T-cell (primary cell): ENCODE measurements at places on chromosomes 1 and 21. TPM values are rescaled to one million over a fixed set of nuclear protein-coding genes. Genes with fewer than 3 reads are reported as not detected.
A peak's percentile ranks its signal among the peaks of the same experiment; 100 is the strongest.

GRCh38 chr1:205668951-205669340 lies 11.4 kb downstream of the SLC45A3 start:
- no peaks in the 10 kb centered on the region for H3K4me1 ChIP-seq
- H3K27me3 ChIP-seq, result no peaks in the 10 kb centered on the region
- DNase-seq, result no peak
- H3K4me3 ChIP-seq, result no peak overlapping the region

DNA sequence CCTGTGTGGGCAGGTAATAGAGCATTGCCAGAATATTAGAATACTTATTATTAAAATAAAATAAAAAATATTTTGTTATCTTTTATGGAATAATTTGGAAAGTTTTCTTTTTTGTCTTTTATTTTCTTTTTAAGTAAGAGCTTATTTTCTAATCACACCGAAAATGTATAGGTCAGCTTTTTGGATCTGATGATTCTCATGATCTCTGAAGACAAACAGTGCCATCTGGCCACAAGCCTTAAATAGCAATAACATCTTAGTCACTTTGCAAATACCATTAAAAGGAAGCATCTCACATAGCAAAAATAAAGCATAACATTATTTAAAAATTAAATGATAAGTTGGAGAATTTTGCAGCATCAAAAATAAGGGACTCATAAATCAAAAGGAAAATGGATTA lies 213.8 kb downstream of the PLA2G4A start:
- H3K4me3 ChIP-seq, result no peak overlapping the region
- H3K4me1 ChIP-seq, result no peaks in the 10 kb centered on the region
- H3K36me3 ChIP-seq, result no peaks in the 10 kb centered on the region

DNA sequence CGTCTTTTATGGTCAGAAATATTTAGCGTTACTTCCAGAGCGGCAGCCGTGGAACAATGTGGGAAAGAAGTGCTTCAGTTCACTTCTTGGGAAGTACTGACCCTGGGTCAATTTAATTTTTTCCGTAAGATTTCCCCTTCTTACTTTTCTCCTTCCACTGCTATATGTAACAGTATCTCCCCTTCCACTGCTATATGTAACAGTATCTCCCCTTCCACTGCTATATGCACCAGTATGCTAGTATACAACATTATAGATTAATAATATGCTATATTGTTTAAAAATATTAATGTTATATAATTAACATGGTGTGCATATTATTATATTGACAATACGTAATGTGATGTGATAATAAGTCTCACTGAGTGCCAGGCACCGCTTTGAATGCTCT lies 69.7 kb upstream of the ERG start:
- no peak overlapping the region for H3K27ac ChIP-seq
- no peak overlapping the region for H3K4me3 ChIP-seq
- no peaks in the 10 kb centered on the region for H3K4me1 ChIP-seq
- no peaks in the 10 kb centered on the region for H3K27me3 ChIP-seq
- DNase-seq, result no peak

DNA sequence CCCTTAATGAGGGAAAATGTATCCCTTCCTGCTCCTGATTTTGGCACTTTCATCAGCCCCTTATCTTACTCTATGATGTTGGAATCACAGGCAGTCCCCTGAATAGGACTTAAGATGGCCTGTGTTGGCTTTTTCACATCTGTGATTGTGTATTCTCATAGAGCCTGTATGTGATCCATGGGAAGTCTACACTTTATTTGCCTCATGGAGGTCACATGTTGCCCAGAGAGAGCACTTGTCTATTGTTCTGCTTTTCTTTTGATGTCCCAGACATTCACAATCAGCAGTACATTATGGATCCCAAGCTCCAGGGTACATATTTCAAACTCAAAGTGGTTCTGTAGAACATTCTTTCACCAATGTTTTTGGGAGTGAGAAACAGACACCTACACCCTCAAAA lies 885.2 kb upstream of the ADGRL2 start:
- no peaks in the 10 kb centered on the region for H3K4me1 ChIP-seq
- H3K36me3 ChIP-seq, result no peaks in the 10 kb centered on the region
- no peak overlapping the region for H3K27ac ChIP-seq
- no peaks in the 10 kb centered on the region for H3K27me3 ChIP-seq

GRCh38 chr1:155192346-155193274 lies 15.1 kb downstream of the THBS3 start:
- peak overlapping the region; percentile 76 for H3K4me3 ChIP-seq
- peak overlapping the region; percentile 86 for H3K27ac ChIP-seq
- H3K4me1 ChIP-seq, result peaks cover 8% of the 10 kb centered on the region
- no peaks in the 10 kb centered on the region for H3K27me3 ChIP-seq
- no peaks in the 10 kb centered on the region for H3K36me3 ChIP-seq

DNA sequence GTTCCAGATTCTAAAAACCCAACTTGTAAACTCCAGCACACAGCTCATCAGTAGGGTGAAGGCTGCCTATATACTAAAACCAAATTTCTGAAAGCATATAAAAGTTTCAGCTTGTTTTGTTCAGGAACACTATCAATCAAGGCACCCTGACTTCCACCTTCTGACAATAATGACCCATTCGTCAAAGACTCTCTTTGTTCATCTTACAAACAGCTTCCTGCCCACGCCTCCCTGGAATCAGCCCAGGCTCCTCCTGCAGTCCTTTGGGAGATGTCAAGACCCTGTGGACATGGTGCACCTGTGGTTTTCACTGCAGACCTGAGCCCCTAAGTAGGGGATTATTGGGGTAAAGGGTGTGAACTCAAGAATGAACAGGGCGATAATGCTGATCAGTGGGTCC lies 178.9 kb upstream of the CAMK1G start:
- peaks cover 4% of the 10 kb centered on the region for H3K27me3 ChIP-seq
- H3K36me3 ChIP-seq, result no peaks in the 10 kb centered on the region
- no peaks in the 10 kb centered on the region for H3K4me1 ChIP-seq
- no peak overlapping the region for H3K27ac ChIP-seq

DNA sequence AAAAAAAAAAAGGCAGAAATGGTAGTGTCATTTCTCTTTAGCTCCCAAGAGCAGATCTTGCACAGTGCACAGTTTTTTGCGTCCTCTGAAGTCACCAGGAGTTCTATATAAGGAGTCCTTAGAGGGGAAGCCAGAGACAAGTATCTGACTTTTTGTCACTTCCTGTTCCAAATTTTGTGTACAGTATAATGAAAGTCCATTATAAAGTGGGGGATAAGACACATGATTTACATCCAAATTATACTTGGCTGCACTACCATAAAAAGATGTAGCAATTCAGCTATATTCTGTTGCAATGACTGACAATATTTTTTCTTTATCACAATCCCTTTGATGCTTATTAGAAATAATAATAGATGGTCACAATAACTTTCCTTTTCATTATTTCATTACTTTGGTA lies 1276.9 kb upstream of the ADGRL2 start:
- H3K27ac ChIP-seq, result no peak overlapping the region
- H3K36me3 ChIP-seq, result no peaks in the 10 kb centered on the region
- H3K4me3 ChIP-seq, result no peak overlapping the region
- DNase-seq, result no peak

DNA sequence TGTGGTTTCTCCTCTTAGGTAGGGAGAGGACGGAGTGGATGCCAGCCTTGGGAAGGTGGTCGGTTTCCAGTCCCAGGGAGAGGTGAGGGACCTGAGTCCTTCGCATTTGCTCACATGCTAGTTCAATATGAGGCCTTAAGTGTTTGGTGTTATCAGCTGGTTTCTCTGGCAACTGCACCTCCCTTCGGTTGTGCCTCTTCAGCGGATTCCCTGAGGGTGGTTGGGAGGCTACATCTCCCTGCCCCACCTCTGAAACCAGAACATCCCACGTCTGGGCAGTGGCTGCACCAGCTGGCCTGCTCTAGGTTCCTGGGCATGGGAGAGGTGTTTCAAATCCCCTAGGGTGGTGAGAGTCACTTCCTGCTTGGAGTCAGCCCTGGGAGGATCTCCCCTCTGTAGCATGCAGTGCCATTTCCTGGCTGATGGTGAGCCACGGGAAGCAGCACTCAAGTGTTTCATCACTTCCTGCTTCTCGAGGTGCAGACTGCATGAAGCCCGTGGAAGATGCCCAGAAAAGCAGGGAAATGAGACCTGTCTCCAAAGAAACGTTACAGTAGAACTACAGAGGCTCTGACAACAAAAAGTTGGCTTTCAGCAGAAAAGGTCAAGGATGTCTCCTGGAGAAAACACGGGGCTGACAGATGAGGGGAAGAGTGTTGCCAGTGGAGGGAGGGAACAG lies 4.5 kb downstream of the TMEM125 start:
- DNase-seq, result peak; percentile 40
- no peak overlapping the region for H3K4me3 ChIP-seq
- H3K4me1 ChIP-seq, result peaks cover 12% of the 10 kb centered on the region
- no peak overlapping the region for H3K27ac ChIP-seq

DNA sequence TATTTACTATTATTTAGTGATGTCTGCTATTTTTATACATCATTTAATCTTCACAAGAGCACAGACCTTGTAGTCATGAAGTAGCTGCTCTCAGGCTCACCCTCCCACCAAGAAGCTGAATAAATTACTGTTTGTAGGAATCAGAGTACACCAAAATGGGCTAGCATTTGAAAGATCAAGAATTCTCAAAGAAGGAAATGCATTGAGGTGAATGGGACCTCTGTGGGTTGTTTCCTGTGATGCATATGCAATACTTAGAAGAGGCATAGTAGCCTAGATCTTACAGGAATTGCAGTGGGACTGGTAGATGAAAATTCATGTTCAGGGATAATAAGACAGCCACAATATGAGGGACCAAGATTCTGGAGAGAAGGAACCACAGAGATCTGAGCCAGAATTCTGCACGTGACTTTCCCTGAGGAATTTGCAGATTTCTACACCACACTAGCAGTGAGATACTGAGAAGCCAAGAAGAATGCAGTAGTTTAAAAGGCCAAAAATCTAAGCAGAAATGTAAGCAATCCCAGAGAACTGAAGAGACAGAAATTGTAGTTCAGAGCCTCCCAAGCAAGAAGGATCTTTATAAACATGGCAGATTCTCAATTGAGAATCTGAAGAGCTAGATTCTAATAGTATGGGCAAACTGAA lies 307.0 kb downstream of the ST6GALNAC3 start:
- H3K27me3 ChIP-seq, result no peaks in the 10 kb centered on the region
- DNase-seq, result no peak
- H3K36me3 ChIP-seq, result no peaks in the 10 kb centered on the region
- H3K4me3 ChIP-seq, result no peak overlapping the region
- H3K27ac ChIP-seq, result no peak overlapping the region

DNA sequence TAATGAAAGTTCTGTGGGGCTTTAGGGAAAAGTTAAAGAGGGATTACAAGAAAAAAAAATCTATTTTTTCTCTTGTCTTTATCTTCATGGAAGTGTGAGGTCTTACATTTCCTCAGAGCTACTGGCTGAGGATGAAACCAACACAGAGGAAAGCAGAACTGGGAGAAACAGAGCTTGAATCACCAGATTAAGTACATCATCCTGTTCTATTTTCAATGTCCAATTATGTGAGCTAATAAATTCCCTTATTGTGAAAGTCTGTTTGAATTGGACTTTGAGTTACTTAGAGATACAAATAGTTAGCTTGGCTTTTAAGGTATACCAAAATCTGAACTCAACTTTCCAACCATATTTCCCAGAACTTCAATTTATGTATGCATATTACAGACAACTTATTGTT lies 69.2 kb downstream of the LPGAT1 start:
- H3K36me3 ChIP-seq, result peaks cover 5% of the 10 kb centered on the region
- no peak overlapping the region for H3K4me3 ChIP-seq
- H3K27ac ChIP-seq, result no peak overlapping the region
- H3K27me3 ChIP-seq, result no peaks in the 10 kb centered on the region
- H3K4me1 ChIP-seq, result no peaks in the 10 kb centered on the region

DNA sequence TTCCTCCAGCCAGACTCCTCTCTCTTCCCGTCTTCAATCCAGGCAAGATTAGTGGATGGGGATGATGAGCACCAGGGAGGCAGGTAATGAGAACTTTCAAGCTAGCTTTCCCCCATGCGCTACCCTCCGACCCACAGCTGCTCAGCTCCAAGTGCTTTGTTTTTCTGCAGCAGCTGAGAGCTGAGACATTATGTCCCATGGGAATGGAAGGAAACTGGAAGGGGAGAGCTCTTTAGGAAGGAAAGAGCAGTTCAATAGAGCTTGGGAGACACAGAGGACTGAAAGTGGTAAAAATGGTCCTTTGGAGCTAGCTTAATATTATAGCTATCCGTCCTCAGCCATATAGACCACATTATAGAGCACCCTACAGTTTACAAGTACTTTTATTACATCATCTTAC lies 39.8 kb downstream of the RAB3B start:
- no peak overlapping the region for H3K27ac ChIP-seq
- H3K36me3 ChIP-seq, result no peaks in the 10 kb centered on the region
- H3K27me3 ChIP-seq, result peaks cover 13% of the 10 kb centered on the region
- H3K4me1 ChIP-seq, result no peaks in the 10 kb centered on the region

DNA sequence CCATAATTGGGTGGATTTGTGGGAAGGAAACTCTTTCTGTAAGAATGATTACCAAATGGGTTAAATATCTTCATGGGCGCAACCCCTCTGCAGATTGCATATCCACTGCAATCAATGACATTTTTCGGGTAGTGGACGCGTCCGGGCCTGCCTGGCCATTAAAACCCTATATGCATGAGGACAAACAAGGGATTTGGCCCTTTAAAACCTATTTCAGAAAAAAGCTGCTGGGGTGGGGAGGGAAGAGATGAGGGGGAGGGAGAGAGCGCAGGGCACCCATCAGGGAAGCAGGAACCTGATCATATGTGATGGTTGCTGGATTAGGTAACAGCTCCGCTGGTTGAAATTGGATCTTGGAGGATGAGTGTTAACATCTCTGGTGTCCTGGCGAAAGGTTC lies 228.8 kb downstream of the PBX1 start:
- no peak for DNase-seq
- H3K4me1 ChIP-seq, result no peaks in the 10 kb centered on the region
- no peak overlapping the region for H3K4me3 ChIP-seq
- H3K36me3 ChIP-seq, result no peaks in the 10 kb centered on the region
- no peak overlapping the region for H3K27ac ChIP-seq

- no peaks in the 10 kb centered on the region for H3K36me3 ChIP-seq
- H3K4me1 ChIP-seq, result no peaks in the 10 kb centered on the region
- no peak overlapping the region for H3K27ac ChIP-seq
- no peak for DNase-seq
- peaks cover 27% of the 10 kb centered on the region for H3K27me3 ChIP-seq
- H3K4me3 ChIP-seq, result no peak overlapping the region
Measured at GRCh38 chr1:111920221-111921024, 69.0 kb downstream of the KCND3 start.

- no peaks in the 10 kb centered on the region for H3K36me3 ChIP-seq
- no peak overlapping the region for H3K27ac ChIP-seq
- H3K4me1 ChIP-seq, result no peaks in the 10 kb centered on the region
Measured at GRCh38 chr1:194084755-194085154, 898.3 kb upstream of the B3GALT2 start.

Gene OR6K3
- not detected for total RNA-seq

Gene ACTA1
- total RNA-seq, result 0.32 TPM
